Esophagus squamous epithelium (tissue), 5 donors: ENCODE measurements at places on chromosomes 6 and 20. TPM values are rescaled to one million over a fixed set of nuclear protein-coding genes. Genes with fewer than 3 reads are reported as not detected.

Gene GGT7
- total RNA-seq = 4.4 TPM

Gene REV3L
- 18.2 TPM for total RNA-seq

Gene POM121L2
- total RNA-seq = not detected

Gene HSPA12B
- total RNA-seq = 0.64 TPM

Gene IRF4
- 1.9 TPM for total RNA-seq

Gene CBLN4
- total RNA-seq = not detected

Gene GPR63
- 0.94 TPM for total RNA-seq

DNA sequence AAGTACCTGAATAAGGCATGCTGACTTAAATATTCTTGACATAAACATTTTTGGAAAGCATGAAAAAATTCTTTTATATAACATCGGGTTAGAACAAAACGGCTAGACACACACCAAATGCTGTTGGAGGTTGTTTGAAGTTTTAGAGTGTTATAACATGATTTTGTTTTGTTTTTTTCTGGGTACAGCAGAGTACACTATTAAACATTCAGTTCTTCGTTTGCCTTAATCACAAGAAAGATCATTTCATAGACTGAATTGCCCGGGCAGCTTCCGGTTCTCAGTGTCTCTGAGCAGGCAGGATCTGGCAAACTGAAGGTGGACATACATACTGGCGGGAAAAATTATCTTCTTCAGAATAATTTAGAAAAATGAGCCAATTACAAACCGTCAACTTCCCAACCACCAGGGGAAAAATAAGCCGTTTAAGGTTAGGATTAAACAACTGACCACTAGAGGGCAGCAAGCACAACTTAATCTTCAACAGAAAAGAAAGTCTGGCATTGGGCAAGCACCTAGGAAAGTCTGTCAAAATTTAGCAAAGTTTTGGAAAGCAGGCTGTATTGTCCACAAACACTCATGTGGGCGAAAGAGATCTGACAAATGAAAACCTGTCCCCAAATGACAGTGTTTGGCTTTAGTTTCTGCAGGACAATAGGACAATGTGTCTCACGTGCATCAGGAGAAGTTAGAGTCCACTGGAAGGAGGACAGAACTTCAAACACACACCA is 15.0 kb downstream of the ZNF217 start:
- H3K4me1 ChIP-seq = peaks cover 36% of the 10 kb centered on the region
- H3K4me3 ChIP-seq = no peak overlapping the region
- H3K27ac ChIP-seq = peak overlapping the region; percentile 84
- peaks cover 76% of the 10 kb centered on the region for H3K36me3 ChIP-seq
- peak; percentile 11 for DNase-seq

DNA sequence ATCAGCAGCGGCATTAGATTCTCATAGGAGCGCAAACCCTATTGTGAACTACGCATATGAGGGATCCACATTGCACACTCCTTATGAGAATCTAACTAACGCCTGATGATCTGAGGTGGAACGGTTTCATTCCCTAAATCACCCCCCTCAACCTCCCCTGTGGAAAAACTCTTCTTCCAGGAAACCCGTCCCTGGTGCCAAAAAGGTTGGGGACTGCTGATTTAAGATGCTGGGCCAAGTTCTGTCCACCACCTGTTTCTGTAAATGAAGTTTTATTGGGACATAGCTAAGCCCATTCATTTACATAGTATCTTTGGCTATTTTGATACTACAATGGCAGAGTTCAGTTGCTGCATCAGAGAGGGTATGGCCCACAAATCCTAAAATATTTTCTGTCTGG is 268.2 kb upstream of the PRDM1 start:
- DNase-seq = no peak
- no peaks in the 10 kb centered on the region for H3K36me3 ChIP-seq
- H3K27ac ChIP-seq = no peak overlapping the region
- H3K4me3 ChIP-seq = no peak overlapping the region
- H3K4me1 ChIP-seq = no peaks in the 10 kb centered on the region
- H3K27me3 ChIP-seq = no peaks in the 10 kb centered on the region

GRCh38 chr6:3222506-3223038 is 4.9 kb downstream of the TUBB2B start:
- no peak for DNase-seq
- H3K36me3 ChIP-seq = no peaks in the 10 kb centered on the region
- peaks cover 12% of the 10 kb centered on the region for H3K4me1 ChIP-seq
- peaks cover 12% of the 10 kb centered on the region for H3K27me3 ChIP-seq
- H3K27ac ChIP-seq = no peak overlapping the region

DNA sequence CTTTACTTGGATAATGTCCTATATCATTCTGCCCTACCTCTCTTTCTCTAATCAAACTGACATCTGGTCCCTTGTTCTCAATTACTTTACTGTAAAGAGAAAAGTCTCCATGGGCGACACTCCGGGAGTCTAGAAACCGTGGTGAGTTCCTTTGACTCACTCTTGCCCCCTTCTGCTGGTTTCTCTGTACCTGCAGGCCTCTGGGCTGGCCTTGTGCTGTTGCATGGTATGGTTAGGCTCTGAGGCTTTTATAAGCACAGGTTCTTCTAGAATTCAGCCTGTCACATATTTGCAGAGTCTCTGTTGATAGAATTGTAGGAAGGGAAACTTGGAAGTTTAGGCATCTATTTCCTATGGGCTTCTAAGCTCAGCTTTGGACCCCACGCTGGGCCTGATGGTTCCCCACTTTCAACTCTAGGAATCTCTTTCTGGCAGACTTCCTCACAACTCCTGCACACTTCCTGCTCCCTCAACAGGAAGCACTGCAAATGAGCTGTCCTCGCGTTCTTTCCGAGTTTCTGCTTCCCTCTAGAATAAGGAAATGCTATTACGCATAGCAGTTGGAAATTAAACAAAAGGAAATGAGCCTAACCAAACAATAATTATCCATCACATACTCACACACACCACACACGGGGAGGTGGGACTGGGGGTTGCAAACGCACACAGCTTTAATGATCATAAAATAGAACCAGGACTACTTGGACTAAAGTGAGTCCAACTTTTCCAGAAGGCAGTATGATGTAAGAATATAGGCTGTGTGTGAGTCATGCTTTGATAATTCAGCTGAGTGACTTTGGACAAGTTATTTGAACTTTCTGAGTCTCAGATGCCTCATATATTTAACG is 683.3 kb downstream of the QKI start:
- no peaks in the 10 kb centered on the region for H3K27me3 ChIP-seq
- no peaks in the 10 kb centered on the region for H3K36me3 ChIP-seq
- no peak for DNase-seq
- H3K27ac ChIP-seq = no peak overlapping the region
- H3K4me3 ChIP-seq = no peak overlapping the region

GRCh38 chr6:78089531-78089930 is 436.7 kb downstream of the MEI4 start:
- DNase-seq = no peak
- H3K27me3 ChIP-seq = no peaks in the 10 kb centered on the region
- no peaks in the 10 kb centered on the region for H3K4me1 ChIP-seq
- no peak overlapping the region for H3K4me3 ChIP-seq
- H3K27ac ChIP-seq = no peak overlapping the region

DNA sequence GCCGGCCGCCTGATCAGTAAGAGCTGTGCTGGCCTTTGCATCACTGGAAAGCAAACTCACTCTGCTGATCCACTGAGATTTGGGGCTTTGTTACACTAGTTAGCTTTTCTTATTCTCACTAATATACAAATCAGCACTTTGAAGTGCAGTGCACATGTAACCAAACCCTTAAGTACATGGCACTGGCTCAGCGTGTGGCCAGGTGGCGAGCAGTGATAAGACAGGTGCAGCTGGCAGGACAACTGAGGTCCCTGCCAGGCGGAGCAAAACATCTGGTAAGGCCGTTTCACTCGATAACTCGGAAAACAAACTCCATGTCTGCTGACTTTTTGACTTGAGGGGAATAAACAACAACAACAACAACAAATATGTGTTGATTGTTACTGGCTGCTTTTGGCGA is 11.0 kb downstream of the GFRA4 start:
- no peaks in the 10 kb centered on the region for H3K36me3 ChIP-seq
- peaks cover under 1% of the 10 kb centered on the region for H3K27me3 ChIP-seq
- DNase-seq = no peak

DNA sequence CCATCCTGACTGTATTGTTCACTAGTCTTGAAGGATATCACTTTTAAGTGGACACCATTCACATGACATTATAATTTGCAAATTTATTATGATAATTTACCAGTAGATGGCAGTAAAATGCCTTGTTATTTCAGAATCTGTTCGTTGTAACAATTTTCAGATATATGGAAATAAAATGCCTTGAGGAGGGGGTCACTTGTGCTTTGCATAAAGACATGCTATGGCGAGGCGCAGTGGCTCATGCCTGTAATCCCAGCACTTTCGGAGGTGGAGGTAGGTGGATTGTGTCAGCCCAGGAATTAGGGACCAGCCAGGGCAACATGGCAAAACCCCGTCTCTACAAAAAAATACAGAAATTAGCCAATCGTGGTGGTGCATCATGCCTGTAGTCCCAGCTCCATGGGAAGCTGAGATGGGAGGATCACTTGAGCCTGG is 9.0 kb upstream of the NCOA6 start:
- H3K27me3 ChIP-seq = no peaks in the 10 kb centered on the region
- H3K36me3 ChIP-seq = no peaks in the 10 kb centered on the region
- DNase-seq = no peak
- H3K27ac ChIP-seq = no peak overlapping the region
- no peak overlapping the region for H3K4me3 ChIP-seq

GRCh38 chr6:146301764-146302163 is 241.9 kb upstream of the RAB32 start:
- H3K27ac ChIP-seq = no peak overlapping the region
- H3K27me3 ChIP-seq = no peaks in the 10 kb centered on the region
- H3K4me1 ChIP-seq = no peaks in the 10 kb centered on the region
- DNase-seq = no peak

DNA sequence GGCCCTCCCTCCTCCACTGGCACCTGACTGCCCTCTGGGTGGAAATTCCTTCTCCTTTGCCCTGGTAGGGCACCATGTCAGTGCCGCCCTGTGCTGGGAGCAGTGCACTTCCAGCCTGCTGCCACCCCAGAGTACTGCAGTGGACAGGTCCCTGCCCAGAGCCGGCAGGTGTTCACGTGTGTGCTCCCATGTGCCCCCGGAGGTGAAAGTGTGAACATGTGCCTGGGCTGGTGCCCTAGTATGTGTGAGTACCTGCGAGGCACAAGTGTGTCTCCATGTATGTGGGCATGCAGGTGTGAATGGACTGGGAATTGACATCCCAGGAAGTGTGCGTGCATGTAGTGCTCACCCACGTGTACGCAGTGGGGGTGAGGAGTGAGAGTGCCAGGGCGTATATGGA is 29.4 kb downstream of the SDCBP2 start:
- peaks cover 5% of the 10 kb centered on the region for H3K36me3 ChIP-seq
- H3K27ac ChIP-seq = no peak overlapping the region
- H3K4me1 ChIP-seq = peaks cover 9% of the 10 kb centered on the region
- DNase-seq = no peak

DNA sequence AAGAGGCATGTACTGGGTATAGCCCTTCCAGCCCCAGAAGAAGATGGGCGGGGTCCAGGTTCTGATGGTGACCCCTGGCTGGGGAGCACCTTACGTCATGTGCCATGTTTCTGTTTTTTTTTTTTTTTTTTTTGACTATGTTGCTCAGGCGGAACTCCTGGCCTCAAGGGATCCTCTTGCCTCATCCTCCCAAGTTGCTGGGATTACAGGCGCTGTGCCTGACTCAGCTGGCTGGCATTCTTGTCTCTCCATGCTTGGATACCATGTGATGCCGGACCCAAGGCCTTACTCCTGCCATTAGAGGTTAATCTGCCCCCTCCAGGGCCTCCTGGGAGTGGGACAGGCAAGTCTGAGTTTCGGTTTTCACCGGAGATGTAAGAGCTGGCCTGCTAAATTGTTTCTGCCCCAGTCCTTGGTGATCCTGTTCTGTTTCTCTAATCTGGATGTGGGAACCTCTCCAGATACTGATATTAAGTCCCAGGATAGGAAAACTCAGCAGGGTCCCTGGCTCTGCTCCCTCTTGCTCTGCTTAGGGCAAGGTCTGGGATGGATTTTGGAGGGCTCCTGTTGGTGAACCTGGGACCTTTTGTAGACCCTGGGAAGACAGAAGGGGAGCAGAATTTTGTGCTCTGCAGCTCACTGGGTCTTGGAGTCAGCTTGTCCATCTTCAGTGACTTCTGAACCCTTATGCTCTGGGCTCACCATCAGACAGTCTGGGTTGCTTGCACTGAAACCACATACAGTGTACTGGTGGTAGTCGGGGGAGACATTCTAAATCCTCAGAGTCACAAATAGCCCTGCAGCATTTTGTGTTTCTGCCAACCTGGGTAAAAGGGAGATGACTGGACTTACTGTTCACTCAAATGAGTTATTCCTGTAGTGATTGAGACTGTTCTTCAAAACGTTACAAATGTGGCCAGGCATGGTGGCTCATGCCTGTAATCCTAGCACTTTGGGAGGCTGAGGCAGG is 45.1 kb downstream of the PTK7 start:
- H3K36me3 ChIP-seq = no peaks in the 10 kb centered on the region
- DNase-seq = no peak
- no peaks in the 10 kb centered on the region for H3K27me3 ChIP-seq
- peak overlapping the region; percentile 89 for H3K27ac ChIP-seq

GRCh38 chr6:23180504-23181293 is 611.3 kb downstream of the HDGFL1 start:
- H3K4me1 ChIP-seq = no peaks in the 10 kb centered on the region
- H3K36me3 ChIP-seq = no peaks in the 10 kb centered on the region
- no peak for DNase-seq
- no peaks in the 10 kb centered on the region for H3K27me3 ChIP-seq
- H3K4me3 ChIP-seq = no peak overlapping the region

DNA sequence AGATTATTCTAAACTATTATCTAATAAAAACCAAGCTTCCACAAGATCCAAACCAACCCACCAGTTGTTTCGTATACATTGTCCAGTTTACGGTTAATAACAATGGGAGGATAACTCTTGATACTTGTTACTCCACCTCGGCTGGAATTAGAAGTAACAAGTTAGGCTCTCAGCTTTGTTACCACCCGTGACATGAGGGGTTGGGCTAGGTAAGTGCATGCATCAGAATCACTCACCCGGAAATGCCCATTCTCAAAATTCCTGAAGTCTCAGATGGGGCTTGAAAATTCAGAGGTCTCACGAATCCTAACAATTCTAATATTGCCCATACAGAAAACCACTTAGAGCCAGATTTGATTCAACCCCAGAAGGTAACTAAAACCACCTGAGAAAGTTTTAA is 27.0 kb upstream of the SERPINB1 start:
- H3K36me3 ChIP-seq = no peaks in the 10 kb centered on the region
- peaks cover 9% of the 10 kb centered on the region for H3K4me1 ChIP-seq
- no peaks in the 10 kb centered on the region for H3K27me3 ChIP-seq
- no peak for DNase-seq
- no peak overlapping the region for H3K4me3 ChIP-seq
- peak overlapping the region; percentile 9 for H3K27ac ChIP-seq
